ENCODE measurements at places on chromosomes 12 and 14.

- no peak for DNase-seq
Observed at GRCh38 chr12:104090685-104091084, 26.4 kb downstream of the HCFC2 start.

- DNase-seq: no peak
Observed at GRCh38 chr12:57119294-57120085, 8.3 kb upstream of the STAT6 start.

- no peak for DNase-seq
Observed at GRCh38 chr12:92803903-92804302, 101.1 kb downstream of the PLEKHG7 start.

- DNase-seq: no peak
Observed at GRCh38 chr14:31819281-31819680, 257.8 kb upstream of the ARHGAP5 start.

DNA sequence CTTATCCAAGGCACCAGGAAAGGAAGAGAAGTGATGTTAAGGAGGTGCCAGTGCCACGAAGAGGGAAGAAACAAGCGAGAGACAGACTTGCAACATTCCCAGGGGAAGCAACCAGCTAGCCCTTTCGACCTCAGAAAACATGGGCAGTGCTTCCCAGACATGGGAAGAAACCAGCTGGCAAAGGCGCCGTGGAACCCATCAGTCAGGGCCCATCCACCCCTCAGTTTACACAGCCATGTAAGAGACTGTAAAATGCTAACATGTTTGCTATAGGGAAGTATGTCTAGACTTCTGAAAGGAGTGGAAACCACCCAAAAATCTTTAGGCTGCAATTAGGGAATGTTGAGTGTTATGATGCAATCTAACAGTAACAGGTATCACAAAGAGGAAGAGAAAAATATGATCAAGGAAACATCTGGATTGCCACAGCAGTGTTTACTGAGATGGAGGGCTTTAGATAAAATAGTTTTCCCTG, 26.3 kb downstream of the ANAPC5 start:
- DNase-seq: no peak

GRCh38 chr12:78636231-78636855, 228.2 kb upstream of the SYT1 start:
- DNase-seq: no peak

DNA sequence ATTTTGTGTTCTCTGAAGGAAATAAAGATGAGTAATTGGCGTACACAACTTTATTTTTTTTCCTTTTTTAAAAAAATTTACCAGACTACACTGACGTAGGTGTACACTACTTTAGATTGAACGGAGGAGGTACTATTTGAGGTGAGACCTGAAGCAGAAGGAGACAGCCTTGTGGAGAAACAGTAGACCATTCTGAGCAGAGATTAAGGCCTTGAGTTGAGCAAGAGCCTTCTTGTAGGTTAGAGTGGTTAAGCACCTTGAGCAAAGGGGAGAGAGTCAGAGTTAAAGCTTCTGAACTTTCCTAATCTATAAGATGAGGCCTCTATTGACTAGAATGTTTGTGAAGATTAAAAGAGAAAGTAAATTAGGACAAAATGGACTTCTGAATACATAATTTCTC, 2.5 kb downstream of the LEMD3 start:
- no peak for DNase-seq

- no peak for DNase-seq
Observed at GRCh38 chr14:52877628-52878027, 73.2 kb downstream of the FERMT2 start.

DNA sequence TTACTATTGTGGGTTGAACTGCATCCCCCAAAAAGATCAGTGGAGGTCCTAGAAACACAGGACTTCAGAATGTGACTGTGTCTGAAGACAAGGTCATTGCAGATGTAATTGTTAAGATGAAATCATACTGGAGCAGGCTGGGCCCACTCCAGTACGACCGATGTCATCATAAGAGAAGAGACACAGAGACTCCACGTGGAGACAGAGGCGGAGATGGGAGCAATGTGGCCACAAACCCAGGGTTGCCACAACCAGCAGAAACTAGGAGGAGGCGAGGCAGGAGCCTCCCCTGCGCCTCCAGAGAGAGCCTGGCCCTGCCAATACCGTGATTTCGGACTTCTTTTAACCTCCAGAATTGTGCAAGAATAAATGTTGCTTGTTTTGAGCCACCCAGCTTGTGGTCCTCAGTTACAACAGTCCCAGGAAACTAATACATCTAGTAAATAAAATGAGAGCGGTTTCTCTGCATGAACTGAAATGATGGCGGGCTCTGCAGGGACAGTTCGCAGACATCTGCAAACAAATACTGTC, 25.7 kb upstream of the FZD10 start:
- no peak for DNase-seq
